ENCODE measurements at places on chromosomes 3 and 15. TPM values are rescaled to one million over a fixed set of nuclear protein-coding genes. Genes with fewer than 3 reads are reported as not detected.
A peak's percentile ranks its signal among the peaks of the same experiment; 100 is the strongest.

GRCh38 chr15:59349680-59350420, 22.8 kb downstream of the MYO1E start:
- peak; percentile 63 for DNase-seq

GRCh38 chr3:53888232-53888631, 3.4 kb downstream of the SELENOK start:
- DNase-seq, result no peak

Gene NR2E3
- 0.77 TPM for total RNA-seq

- no peak for DNase-seq
Observed at GRCh38 chr3:152772674-152773225, 62.2 kb upstream of the P2RY1 start.

DNA sequence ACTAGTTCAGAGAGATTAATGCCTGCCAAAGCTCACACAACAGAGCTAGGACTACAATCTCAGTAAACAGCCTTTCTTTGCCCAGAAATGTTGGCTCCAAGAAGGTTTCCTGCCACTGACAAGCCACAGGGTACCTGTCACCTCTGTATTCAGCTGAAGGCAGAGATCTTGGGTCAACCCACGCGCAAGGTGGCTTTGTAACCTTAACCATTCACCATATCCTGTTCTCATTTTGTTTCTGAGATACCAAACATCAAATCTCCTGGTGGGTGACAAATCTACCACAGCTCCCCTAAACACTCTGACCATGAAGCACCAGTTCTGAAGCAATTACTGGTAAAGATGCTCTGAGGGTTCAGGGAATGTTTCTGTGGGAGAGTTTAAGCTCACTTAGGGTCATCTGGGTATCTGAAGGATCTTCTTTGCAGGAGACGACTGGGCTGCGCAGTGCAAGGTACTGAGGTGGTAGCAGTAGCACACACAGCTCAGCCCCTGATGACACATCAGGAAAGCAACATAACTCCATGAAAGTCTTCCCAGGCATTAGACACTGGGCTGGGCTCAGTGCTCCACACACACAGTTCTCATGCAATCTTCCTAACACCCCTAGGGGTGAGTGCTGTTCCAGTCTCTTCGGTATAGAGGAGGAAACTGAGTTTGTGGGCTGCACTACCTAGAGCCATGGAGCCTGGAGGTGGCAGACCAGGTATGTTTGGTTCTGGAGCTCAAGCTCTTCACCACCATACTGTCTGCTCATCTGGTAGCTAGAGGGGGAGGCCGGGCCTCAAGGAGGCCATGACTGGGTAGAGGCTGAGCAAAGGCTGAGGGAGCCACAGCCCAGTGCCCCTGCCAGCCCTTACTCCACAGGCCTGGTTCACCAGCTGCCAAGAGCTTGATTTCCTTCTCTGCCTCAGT, 7.7 kb downstream of the CXCR6 start:
- DNase-seq, result no peak

- peak; percentile 86 for DNase-seq
Observed at GRCh38 chr3:48503401-48504050, 448 bp downstream of the SHISA5 start.
